AG10803 (cell line): ENCODE measurements at places on chromosomes 11 and 22.
A peak's percentile ranks its signal among the peaks of the same experiment; 100 is the strongest.

- DNase-seq: peak; percentile 58
Observed at GRCh38 chr11:75313513-75314272, 37.8 kb downstream of the ARRB1 start.

GRCh38 chr11:45062974-45063635, 83.3 kb upstream of the PRDM11 start:
- DNase-seq: no peak

DNA sequence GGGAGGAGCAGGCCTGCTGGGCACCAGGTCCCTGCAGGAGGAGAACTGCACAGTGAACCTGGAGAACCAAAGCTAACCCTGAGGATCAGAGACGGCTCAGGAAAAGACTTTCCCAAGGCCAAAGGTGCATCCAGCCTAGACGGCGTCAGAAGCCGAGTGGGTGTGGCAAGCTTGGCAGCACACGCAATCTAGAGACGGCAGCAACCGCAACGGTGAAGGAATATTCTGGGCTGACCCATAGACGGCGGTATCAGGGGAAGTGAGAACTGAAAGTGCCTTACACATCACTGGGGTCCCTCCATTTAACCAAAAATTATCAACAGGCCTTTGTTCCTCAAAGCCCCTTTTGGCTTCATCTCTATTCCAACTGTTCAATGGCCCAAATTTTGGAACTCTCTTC, 26.2 kb downstream of the SPATA19 start:
- DNase-seq: no peak

- DNase-seq: no peak
Observed at GRCh38 chr11:125224391-125225021, 60.0 kb downstream of the PKNOX2 start.

- no peak for DNase-seq
Observed at GRCh38 chr11:123357353-123357989, 72.6 kb upstream of the GRAMD1B start.

- no peak for DNase-seq
Observed at GRCh38 chr22:25555586-25555985, 8.9 kb upstream of the GRK3 start.

DNA sequence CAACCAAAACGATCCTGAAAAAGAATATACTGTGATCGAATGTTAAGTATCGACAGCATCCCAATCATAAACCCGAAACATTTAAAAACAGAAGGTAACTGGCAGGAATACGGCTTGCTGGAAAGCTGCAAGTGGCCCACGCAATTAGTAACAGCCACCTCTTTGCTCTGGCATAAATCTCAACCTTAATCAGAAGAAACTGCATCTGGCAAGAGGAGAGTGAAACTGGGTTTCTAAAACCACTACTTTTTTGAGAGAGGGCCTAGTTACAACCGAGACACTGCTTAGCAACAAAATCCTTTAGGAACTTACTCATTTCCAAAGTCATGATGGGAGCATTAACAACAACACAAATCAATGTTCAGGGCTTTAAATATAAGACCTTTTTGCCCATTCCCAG, 7.9 kb downstream of the NCAPD3 start:
- no peak for DNase-seq

DNA sequence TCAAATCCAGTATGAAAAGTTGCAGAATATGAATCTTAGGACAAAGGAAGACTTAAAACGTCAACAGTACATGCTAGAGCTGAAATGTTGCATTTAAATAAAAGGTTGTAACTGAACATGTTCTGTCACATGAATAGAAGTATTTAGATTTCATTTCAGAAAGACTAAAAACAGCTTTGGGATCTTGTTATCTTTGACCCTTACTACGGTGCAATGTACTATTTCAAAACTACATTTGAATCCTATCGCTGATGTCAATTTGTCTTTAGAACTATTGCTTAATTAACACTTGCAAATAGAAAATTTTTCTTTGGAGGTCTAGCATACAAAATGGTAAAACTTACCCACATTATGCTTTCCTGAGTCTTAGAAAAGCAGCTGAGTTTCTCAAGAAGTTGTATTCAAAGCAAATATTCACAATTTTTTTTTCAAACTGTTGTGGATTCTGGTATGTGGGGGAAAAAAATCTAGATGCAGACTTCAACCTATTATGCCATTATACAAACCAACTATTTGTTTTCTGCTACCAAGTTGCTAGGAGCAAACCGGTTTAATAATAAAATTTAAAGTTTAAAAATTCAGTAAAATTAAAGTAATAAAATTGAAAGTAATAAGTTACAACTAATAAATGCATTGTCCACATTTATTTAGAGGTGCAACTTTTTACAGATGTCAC, 25.4 kb downstream of the CSTF3 start:
- no peak for DNase-seq

DNA sequence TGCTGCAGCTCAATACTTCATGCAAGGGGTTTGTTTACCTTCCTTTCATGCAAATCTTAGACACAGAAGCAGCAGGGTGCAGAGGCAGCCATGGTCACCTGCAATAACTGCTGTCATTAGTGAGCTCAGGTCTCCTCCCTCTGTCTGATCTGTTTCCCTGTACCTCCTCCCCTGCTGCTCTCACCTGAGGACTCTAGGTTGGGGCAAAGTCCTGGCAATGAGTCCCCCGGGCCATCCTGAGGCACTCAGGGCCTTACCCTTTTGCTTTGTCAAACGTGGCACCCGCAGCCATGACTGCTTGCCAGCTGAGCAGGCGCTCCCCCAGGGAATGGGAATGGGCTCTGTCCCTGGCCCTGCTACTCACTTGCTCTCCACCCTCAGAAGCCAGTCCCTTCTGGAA, 3.9 kb downstream of the LRRC10B start:
- no peak for DNase-seq

- peak; percentile 41 for DNase-seq
Observed at GRCh38 chr11:23540101-23540561, 679.9 kb upstream of the CCDC179 start.

DNA sequence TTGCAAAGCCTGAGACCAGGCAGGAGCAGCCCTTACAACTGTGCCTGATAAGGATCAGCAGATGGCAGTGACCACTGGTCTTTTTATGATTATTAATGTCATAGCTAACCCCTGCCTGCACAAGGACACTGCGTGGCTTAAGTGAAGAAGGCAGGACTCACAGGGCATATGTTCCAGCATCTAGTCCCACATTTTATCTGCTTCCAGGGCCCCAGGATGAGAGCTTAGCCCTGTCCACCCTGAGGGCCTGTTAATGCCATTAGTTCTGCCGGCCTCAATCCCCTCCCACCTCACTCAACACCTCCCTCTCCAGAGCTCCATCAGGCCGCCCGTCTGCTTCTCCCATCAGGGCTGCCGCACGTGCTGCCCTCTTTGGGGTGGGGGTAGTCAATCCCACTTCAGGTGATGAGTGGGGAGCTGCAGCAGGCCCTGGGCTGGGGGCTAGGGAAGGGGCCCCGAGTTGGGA, 33.1 kb upstream of the TSPAN18 start:
- DNase-seq: no peak

DNA sequence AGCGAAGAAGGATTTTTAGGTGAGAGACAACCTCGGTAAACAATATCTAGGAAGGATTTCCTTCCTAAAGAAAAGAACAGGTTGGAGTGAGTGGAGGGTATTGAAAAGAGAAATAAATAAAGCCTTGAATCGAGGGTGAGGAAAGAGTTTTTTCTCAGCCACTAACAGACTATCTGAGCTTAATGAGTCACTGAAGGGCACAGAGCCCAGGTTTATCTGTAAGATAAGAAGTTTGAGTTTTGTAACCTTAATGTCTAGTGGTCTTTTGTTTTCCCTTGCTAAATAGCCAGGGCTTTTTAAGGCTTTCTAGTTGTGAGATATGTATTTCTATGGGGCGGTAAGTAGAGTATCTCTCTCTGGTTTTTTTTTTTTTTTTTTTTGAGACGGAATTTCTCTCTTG, 394.5 kb upstream of the KIRREL3 start:
- no peak for DNase-seq

DNA sequence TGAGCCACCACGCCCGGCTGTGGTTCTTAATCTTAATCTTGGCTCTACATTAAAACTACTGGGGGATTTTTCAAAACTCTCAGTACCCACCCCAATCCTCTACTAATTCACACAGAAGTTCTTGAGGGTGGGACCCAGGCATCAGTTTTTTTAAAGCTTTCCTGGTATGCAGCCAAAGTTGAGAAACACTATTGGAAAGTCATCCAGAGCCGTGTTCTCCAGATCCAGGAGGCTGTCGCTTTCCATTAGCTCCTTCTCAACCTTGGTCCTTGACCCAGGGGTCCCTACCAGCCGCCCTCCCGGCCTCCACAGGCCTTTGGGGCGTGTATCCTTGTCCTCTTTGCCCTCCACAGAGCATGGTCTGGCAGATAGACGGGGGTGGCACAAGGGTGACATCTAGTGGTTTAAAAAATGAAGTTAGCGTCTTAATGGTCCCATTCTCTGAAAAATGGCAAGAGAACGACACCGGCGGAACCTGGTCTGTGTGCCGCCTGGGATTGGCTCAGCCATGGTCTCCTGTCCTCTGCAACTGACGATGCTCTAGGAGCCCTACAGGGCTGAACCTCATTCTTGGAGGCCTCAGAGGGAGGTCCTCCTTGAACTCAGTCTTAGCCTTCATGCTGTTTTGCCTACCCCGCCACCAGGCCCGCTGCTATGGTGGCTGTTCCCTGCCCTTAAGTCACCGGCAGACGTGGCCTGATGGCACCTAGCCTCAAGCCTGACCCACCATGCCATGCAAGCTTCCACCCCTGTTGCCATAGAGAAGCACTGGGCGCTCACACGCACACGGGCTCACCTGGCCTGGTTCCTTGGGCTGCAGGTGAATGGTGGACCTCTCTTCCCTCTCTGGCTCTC, 152.0 kb upstream of the SYN3 start:
- peak; percentile 40 for DNase-seq

DNA sequence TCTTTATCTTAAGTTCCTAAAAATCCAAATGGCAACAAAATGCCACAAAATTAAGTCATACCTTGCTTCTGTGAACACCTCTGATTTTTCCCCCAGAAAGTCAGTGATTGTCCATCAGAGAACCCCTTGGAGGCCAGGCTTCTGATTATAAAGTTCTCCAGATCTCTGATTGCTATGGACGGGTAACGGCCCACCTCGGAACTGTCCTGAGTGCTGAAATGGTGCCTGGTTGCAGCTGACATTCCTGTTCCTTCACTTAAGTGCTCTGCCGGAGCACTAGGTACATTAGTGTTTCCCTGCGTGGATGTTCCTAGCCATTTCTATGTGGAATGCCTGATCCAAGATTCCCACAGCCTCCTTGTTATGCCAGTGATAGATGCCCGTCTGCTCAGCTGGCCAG, 85.0 kb downstream of the CHST1 start:
- peak; percentile 13 for DNase-seq

GRCh38 chr22:18077087-18077638, 627 bp upstream of the PEX26 start:
- DNase-seq: no peak

- DNase-seq: no peak
Observed at GRCh38 chr11:117900720-117901440, 24.4 kb upstream of the FXYD6 start.

DNA sequence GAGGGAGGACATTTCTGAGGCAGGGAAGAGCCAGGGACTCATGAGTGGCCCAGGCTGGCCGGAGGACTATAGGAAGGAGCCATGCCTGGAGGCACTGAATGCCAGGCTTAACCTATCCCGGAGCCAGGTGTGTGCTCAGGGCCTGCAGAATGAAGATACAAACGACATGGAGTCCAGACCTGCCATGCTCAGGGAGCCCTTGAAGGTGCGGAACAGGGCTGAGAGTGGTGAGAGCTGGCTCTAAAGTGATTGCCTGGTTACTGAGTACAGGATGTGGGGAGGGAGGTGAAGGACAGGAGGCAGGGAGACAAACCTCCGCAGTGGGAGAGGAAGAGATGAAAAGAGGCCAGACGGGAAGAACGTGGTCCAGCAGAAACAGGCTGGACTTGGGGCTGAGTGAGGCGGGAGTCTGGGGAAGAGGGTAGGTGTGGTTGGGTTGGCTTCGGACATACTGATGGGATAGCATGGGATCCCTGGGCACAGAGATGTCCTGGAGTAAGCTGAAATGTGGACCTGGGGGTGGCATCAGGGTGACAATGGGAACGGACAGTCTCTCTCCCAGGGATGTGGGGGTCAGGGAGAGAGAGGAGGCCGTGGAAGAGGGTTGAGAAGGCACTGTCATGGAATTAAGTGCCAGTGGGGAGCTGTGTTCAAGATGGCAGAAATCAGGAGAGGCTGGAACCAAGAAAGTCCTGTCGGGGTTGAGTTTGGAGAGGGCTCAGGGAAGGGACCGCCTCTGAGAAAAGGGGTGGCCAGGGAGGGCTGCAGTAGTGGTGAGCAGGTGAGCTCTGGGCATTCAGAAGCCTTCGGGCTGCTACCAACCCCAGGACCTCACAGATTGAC, 1.5 kb upstream of the ANKRD13D start:
- no peak for DNase-seq

- no peak for DNase-seq
Observed at GRCh38 chr11:12944889-12945288, 64.2 kb upstream of the RASSF10 start.

DNA sequence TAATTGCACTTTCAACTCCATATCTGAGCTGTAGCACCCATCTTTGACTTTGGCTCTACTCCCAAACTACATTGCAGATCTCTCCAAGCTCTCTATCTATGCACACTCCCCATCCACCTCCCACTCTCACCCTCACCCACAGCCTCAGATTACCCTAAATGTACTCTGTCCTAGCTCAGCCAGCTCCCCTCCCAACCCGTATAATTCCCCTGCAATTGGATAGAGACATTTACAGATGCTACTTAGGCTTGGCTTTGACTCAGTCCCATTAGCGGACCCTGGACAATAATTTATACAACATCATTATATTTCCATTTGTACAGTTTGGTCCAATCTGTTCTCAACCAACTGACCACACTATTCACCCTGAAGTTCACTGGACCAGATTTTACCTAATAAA, 338.9 kb upstream of the ANO3 start:
- DNase-seq: no peak

DNA sequence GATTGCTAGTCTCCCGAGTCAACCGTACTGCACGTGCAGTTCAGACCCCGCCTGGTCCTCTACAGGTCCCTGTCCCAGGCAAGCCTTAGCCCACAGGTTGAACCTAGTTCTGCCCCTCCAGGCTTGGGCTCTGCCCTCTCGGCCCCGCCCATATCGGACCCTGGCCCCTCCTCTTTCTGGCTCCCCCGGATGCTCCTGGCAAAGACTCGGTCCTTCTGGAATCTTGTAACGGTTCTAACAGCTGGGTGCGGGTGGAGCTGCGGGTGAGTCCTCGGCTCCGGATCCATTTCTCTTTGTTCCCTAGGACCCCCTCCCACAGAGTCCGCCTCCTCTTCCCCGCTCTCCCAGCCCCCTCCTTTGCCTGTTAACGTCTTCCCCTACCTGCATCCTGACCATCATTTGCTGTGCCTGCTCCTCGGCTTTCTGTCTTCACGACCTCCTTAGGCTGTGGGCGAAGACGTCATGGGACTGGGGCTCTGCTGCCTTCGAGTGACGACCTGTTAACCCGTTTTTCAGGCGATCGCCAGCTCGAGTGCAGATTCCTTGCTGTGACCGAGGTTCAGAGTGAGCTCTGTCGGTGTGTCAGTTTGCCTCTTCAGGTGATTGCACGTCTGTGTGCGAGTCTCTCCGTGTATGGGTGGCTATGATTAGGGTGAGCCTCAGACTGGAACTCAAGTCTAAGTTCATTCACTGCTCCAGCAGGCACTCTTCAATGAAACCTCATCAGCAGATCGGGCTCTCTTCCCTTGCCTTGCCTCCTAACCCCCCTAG, at the start of gene DNHD1:
Gene DNHD1 (plus strand): TSS at position 212 of the 771 bp plus-strand sequence. CDS start 936 bp downstream, outside the sequence.
- DNase-seq: no peak

GRCh38 chr11:12517741-12518140, 140.4 kb downstream of the PARVA start:
- no peak for DNase-seq

- DNase-seq: peak; percentile 47
Observed at GRCh38 chr22:33579448-33580093, 340.7 kb downstream of the LARGE1 start.

GRCh38 chr11:71151561-71151960, 100.8 kb downstream of the SHANK2 start:
- no peak for DNase-seq

GRCh38 chr22:17243524-17243923, 24.3 kb upstream of the ADA2 start:
- no peak for DNase-seq
